ENCODE measurements at places on chromosomes 7 and 10.

- DNase-seq, result no peak
These were observed 551 bp downstream of the WASL start for GRCh38 chr7:123748171-123748733.

GRCh38 chr10:23345861-23346260 is 1.3 kb upstream of the C10orf67 start:
- no peak for DNase-seq

DNA sequence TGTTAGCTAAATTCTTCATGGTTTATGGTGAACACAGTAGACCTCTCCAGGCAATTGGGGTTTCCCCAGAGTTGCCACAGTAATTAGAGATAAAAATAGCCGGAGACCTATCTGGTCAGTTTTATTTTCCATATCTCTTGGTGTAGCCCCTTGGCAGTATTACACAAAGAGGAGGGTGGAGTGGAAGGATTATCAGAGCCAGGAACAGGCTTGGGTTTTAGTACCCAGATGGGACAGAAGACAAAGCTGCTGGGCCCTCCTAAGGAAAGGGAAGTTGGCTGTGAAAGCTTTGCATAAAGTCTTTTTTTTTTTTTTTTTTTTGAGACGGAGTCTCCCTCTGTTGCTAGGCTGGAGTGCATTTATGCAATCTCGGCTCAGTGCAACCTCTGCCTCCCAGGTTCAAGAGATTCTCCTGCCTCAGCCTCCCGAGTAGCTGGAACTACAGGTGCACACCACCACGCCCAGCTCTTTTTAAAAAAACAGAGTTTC is 9.7 kb downstream of the ZSCAN21 start:
- DNase-seq, result no peak

DNA sequence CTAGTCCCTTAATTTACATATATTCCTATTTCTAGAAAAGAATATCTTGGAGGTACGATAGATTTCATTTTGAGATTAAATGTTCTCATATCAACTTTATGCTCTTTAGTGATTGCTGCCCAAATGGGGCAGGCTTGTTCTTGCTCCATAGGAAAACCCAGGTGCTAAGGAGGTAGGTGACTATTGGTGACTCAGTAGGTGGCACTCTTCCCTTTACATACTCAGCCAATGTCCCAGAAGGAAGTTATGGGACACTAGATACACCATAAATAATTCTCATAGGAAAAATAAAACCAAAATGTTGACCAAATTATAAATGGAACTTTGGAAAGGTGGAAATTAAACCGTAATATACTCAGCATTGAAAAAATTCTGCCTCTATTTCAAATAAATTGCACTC is 4.0 kb downstream of the SKAP2 start:
- DNase-seq, result no peak

- no peak for DNase-seq
These were observed 25.1 kb downstream of the RHEB start for GRCh38 chr7:151494298-151495284.

DNA sequence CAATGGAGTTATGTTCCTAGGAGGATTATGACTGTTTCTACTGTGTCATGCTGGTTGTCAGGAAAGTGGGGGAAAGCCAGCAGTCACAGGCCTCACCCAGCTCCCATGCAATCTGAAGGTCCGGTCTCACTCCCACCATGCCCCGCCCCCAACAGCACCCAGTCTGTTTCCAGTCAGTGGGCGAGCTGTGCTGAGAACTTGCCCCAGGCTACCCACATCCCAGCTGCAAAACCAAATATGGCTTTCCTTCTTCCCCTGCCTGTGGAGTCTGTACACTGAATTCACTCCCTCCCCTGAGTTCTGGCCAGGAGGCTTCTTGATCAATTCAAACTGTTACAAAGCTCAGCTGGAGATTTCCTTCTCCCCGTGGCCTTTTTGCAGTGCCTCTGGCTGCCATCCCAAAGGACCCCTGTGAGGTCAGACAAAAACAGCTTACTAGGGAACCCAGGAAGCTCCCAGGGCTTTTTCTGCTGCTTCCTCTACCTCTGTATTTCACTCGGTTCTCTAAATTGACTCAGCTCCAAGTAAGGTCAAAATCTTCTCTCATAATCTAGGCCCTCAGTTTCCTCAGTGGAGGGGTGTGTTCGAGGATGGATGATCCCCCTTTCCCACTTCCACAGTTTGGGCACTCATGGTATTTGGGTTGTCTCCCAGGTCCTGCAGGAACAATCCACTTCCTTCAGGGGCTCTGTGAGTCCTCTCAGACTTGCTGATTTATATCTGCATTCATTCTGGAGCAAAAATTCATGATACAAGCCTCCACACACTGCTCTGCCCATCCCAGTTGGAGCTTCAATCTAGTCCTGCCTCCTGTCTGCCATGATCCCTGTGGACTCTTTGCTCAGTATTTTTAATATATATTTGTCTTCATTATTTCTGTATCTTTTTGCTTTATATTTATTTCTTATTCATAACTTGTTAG is 205.5 kb downstream of the SEMA3D start:
- no peak for DNase-seq

DNA sequence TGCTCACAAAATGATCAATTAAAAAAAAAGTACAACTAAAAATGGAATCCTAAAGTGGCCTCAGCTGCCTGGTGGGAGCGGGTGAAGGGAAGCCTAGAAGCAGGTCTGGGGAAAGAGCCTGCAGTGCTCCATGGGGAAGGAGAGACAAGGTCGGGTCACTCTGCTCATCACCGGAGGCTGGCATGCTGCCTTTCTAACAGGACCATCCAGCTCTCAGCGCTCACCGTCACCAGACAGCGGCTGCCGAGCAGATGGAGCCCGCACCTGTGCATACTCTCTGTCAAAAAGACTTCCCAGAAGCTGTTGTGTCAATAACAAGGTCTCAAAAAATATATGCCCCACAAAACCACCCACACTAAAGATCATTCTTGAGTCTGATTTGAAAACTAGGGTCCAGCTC is 112.8 kb downstream of the BAMBI start:
- no peak for DNase-seq

DNA sequence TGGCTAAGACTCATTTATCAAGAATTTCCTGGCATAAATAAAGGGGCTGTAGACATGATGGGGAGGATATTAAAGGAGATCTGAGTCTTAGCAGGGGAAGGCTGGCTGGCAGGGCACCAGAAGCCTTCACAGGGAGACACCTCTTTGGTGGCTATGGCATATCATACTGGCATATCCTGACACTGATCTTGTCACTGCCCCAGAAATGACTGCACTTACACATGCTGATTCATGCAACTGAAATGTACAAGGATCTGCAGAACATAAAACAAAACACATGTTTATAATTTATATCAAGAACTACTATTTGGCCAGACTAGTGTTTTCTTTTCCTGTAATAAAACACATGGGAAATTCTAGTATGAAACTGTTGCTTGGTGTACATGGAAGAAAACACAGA is 5.5 kb upstream of the LIPN start:
- no peak for DNase-seq

DNA sequence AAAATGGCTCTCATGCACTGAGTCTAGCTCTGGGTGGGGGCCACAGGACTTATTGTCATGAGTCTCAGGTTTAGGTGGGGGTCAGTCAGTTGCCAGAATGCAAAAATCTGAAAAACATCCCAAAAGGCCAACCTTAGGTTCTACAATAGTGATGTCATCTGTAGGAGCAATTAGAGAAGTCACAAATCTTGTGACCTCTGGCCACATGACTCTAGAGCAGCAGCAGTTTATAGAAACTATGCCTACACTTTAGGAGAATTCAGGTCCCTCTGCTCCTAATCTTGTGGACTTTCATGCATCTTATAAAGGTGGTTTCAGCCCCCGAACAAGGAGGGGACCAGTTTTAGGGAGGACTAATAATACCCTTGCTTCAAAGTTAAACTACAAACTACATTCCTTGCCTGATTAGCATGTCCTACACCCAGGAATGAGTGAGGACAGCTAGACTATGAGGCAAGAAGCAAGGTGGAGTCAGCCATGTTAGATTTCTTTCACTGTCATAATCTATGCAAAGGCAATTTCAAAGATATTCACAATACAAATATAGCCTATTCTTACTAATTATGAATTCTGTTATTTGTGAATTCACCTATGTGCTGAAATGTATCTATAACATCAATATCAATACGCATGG is 123.5 kb upstream of the ADCY1 start:
- no peak for DNase-seq

GRCh38 chr7:40698214-40698920 is 563.6 kb downstream of the SUGCT start:
- no peak for DNase-seq

- DNase-seq, result no peak
These were observed 100.7 kb upstream of the WAC start for GRCh38 chr10:28432210-28432676.

GRCh38 chr10:100838986-100839385 is 73.8 kb upstream of the SLF2 start:
- no peak for DNase-seq

GRCh38 chr7:43058271-43059066 is 54.0 kb upstream of the HECW1 start:
- no peak for DNase-seq

- DNase-seq, result no peak
These were observed 5.9 kb upstream of the BHLHA15 start for GRCh38 chr7:98205162-98205845.

GRCh38 chr10:18968159-18968558 is 80.4 kb upstream of the MALRD1 start:
- DNase-seq, result no peak

DNA sequence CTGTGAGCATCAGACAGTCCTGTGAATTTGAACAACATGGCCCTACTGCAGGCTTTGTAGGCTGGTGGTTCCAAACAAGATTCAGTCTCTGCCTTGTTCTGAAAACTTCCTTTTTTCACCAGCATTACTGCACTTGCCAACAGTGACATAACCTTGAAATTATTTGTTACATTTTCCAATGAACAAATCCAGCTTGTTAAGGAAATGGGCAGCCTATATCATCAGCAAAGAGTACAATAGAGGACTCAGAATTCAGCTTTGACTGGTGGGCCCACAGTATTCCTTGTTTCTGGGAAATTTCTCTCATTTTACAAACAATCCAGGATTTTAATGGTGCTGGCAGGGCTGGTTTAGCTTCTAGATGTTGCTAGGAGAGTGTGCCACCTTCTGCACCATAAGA is 703.7 kb upstream of the FZD8 start:
- DNase-seq, result no peak

DNA sequence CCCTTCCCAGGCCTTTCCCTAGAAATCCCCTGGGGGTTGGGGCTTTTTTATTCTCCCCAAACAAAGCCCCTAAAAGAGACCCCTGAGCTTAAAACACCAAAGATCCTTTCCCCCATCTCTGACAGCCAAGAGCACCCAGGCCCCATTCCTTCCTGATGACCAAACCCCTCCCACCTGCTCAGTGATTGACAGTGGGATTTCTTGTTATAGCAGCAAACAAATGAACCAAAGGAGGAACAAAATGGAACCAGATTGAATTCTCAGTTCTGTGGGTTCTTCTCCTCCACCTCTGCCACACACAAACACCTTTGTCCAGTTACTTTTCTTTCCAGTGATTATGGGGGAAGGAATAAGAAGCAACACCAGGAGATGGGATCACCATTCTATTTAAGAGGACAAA is 21.5 kb upstream of the CDHR3 start:
- DNase-seq, result no peak

- no peak for DNase-seq
These were observed 91.1 kb upstream of the SP4 start for GRCh38 chr7:21336743-21337142.

- no peak for DNase-seq
These were observed 54.6 kb downstream of the SLIT1 start for GRCh38 chr10:97131181-97131628.

GRCh38 chr10:66265398-66265797 is 660.4 kb upstream of the LRRTM3 start:
- DNase-seq, result no peak

DNA sequence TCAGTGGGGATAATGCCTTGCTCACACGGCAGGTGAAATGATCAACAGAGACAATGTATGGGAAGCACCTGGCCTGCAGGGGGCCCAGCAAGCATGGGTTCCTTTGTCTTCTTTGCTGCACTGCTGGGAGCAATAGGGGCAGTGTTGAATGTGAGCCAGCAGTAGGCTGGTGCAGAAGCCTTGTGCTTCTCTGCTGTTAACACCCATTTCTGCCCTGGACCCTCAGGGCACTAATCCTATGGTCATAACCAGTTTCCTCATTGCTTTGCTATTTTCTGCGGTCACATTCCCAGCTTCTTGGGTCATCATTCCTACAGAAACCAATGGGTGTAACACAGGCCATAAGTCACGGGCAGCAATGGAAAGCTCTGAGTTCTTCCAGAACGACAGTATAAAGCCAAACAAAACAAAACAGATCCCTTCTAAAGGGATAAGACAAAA is 10.9 kb upstream of the LGI1 start:
- DNase-seq, result no peak

DNA sequence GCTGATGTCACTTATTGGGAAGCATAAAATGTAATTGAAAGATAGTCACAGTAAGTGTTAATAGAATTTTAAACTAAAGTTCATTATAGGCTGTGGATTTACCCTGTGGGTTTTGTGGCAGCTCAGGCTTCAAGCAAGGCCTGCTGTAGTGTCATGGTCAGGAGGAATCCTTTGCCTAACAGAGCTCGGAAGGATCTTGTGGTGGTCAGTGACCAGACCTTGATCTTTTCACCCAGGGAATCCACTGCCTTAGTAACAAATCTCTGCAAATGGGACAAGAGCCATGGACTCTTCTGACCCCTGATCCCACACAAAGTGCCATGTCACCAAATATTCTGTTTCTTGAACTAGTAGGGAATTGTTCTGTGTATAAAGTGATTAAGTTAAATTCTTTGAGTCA is 20.6 kb upstream of the HDAC9 start:
- DNase-seq, result no peak

DNA sequence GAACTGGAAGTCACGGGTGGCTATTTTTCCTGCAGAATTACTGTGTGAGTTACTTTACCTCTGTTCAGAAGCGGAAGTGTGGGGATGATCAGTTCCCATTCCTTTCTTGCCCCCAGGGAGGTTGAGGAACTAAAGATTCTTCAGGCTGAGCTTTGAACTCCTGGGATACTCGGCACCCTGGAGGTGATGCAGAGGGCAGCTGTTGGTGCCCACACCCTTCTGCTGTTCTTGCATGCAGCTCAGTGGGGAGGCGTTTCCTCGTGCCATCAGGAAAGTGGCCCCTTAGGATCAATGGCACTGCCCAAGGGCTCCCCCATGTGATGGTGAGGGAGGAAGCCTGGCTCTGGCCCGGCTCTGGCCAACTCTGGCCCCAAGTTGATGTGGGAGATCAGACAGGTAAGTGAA is 44.7 kb upstream of the MXI1 start:
- no peak for DNase-seq

GRCh38 chr10:15349112-15349511 is 22.0 kb downstream of the FAM171A1 start:
- DNase-seq, result no peak

GRCh38 chr10:2083591-2083990 is 346.3 kb upstream of the ADARB2 start:
- DNase-seq, result no peak

DNA sequence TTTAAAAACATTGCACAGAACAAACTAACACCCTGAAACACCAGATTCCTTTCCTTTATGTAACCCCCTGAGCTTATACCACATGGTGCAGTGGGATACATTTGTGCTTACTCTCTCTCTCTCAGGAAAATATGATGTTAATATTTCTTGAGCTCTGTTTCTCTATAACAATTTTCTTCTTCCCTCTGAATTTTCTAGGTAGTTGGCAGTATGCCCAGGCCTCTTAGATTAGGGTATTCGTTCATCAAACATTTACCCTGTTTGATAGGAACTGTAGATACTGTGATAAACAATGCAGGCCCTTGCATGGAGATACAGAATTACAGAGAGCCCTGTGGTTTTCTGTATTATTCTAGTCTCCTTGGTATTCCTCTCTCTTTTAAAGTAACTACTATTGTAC is 567.8 kb downstream of the IPMK start:
- DNase-seq, result no peak

Measured in stimulated activated CD8-positive, alpha-beta memory T cell treated with anti-CD3 and anti-CD28 coated beads, Interleukin-7, amount 100 ng/mL, for 48 hours (primary cell).